ENCODE measurements at places on chromosomes 3 and 15.

DNA sequence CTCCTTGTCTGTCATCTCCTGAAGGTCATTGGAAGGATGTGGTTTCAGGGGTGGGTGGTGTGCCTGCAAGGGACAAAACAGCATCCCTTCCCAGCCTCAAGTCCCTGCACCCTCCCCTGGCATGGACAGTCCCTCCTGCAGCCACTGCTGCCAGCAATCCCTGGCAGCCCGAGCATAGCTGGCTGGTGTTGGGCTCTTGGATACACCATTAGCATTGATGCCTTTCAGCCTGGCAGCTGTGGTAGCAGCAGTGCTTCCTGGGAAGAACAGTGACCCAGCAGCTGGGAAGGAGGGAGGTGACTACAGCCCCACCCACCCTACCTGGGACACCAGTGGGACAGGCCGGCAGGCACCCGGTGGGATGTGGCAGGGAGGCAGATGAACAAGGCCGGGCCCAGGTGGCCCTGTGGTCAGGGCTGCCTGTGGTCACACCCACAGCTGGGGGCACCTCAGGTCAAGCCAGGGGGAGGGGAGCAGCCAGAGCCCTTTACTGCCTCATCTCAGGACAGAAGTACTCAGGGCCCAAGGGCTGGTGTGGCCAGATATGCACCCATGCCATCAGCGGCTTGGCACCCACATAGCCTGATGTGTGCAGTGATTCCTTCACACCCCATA, 32.9 kb upstream of the TMEM115 start:
- no peak for DNase-seq

DNA sequence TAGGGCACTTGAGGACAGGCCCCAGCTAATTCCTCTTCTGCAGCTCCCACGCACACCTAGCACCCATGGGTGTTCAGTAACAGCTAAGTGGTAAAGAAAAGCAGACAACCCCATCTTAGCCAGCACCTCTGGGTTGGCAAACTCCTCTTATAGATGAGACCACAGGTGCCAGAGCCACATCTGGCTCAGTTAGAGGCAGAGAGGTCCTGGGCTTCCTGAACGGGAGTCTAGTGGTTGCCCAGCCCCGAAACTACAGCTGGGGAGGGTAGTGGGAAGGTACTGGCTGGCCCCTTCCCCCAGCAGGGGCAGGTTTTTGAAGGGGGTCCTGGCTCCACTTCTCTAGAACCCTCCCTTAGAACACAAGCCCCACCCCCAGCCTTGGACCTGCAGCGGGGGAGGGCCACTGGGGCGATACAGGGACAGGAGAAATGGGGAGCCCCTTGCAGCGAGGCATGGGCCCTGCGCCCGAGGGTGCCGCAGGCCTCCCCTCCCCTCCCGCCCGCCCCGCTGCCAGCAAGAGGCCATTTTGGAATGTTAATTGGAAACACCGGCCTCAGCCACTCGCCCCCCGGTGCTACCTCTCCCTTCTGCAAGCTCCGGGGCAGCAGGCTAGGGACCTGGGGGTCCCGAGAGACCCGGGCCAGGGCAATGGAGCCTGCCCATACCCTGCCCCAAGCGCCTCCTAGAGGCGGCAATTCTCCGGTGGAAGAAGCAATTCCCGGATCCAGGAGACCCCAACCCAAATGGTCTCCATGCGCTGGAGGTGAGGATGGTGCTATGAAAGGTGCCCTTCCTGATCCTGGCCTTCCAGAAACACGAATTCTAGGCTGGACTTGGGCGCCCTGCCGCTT, 1.5 kb downstream of the DUSP7 start:
- no peak for DNase-seq

GRCh38 chr15:46266661-46267060, 631.8 kb downstream of the SQOR start:
- no peak for DNase-seq

DNA sequence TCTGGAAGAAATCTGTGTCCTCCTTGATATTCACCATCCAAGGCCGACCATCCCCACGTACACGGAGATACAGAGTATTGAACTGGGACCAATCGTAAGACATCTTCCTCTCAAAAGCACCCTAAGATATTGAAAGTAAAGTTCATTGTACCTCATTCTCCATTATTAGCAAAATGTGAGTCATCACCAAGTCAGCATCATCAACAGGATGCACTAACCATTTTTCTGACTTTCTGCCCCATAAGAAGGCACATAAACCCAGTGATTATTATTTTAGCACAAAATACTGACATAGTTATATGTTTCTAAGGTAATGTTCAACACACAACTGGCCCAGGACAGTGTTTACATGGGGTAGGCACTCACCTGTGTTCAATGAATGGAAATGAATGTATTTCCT, 7.4 kb downstream of the NDUFAF1 start:
- DNase-seq, result no peak

DNA sequence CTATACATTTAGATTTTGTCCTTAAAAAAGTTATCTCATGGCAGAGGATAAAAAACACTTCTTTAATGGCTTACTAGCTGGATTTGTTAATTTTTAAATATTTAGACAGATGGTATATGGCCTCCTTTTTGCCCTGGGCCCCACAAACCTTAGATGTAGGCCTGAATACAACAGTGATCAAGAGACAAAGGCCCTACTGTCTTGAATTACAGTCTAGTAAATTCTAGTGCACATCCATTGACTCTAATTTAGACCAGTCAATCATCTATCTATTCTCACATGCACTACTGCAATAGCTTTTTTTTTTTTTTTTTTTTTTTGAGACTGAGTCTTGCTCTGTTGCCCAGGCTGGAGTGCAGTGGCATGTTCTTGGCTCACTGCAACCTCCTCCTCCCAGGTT, 452.8 kb downstream of the FHIT start:
- no peak for DNase-seq

DNA sequence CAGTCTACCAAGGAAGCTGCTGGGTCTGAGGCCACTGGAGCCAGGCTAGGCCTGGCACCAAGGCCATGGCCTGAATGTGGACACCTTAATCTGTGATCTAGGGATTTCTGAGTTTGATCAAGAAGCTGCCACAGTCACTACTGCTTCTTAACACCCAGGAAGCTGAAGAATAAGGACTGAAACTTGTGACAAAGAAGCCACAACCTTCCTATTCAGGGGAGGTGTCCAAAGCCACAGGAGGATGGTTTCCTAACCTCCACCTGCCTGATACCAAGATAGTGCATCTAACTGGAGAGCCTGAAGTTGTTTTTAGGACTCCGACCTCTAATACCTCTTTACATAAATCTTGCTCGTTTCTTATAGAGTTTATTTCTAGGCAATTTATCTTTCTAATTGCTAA, 5.5 kb upstream of the ANO10 start:
- no peak for DNase-seq

DNA sequence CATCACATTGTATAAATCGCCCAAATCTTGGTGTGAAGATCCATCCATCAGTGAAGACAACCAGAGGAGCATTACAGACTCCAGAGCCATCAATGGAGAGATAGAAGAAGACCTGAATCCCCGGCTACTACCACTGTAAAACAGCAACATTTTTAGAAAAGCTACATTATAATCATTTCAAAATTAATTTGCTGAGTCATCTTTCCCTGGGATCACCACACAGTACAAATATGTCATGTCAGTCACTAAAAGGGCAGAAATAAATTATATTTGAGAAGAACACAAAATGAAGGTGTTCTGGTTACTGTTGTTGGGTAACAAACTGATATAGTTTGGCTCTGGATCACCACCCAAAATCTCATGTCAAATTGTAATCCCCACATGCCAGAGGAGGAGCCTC, 218.5 kb upstream of the STT3B start:
- DNase-seq, result no peak

- DNase-seq, result no peak
Measured at GRCh38 chr3:126959921-126960603, 22.9 kb upstream of the PLXNA1 start.

GRCh38 chr3:166799-167198, 29.8 kb upstream of the CHL1 start:
- DNase-seq, result no peak

Measured in stimulated activated CD8-positive, alpha-beta memory T cell treated with anti-CD3 and anti-CD28 coated beads, Interleukin-4, amount 100 ng/mL, for 24 hours (primary cell).